ENCODE measurements at places on chromosomes 12 and 14.

- no peak for DNase-seq
Measured at GRCh38 chr14:73258845-73259611, 21.7 kb downstream of the PAPLN start.

GRCh38 chr14:67418401-67419191, 6.6 kb upstream of the PLEK2 start:
- DNase-seq: no peak

- no peak for DNase-seq
Measured at GRCh38 chr14:99571303-99571986, 32.6 kb downstream of the CCDC85C start.

DNA sequence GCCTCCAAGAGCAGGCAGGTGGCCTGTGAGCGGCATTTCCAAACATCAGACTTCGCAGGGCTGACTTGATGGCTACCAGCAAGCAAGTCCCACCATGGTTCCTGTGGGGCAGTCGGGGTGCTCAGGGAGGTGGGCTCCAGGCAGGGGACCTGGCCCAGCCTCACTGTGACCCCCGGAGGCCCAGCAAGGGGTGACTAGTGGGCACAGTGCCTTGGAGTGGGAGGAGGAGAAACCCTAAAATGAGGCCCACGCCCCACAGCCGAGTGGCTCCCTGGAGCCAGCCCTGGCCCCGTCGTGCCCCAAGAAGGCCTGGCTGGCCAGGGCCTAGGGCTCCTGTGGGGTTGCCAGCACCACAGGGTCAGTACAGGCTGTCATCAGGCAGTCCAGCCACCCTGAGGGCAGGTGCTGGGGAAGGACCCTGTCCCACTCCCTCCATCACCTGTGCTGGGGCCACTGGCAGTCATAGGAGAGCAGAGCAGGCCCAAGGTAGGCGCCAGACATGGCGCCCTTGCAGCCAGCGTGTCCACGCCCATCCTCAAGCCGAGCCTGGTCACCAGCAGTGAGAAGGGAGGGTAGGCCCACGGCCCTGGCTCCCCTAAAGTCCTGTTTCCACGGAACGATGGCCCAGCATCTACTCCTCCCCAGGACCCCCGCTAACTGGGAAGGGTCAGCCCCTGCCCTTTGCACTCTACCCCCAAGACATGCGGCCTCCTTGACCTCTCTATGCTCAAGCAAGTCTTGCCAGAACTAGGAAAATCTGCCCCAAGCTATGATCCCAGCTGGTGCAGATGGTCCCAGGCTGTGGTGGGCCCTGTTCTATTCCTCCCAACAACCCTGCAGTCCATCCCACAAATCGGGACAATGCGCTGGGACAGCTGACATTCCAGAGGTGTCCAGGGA, 144.2 kb upstream of the C14orf180 start:
- DNase-seq: no peak

DNA sequence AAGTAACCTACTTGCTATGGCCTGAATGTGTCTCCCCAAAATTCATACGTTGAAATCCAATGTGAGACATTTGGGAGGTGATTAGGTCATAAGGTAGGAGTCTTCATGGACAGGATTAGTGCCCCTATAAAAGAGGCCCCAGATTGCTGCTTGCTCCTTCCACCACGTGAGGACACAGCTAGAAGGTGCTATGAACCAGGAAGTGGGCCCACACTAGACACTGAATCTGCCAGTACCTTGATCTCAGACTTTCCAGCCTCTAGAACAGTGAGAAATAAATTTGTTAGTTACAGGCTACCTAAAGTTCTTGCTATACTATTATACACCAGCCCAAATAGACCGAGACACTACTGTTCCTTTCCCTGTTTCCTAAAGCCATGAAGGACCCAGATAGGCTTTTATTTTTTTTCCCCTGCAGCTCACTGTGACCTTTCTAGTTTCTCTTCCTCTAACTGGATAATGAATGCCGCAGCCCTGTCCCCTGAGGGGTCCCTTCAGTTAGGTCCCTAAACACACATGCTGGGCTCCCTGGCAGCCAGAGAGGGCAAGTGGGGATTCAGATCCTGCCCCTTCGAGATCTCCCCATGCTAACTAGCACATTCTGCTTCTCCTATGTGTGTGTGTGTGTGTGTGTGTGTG, 19.3 kb downstream of the SLC25A3 start:
- no peak for DNase-seq
